ENCODE measurements at places on chromosomes 12 and 14. TPM values are rescaled to one million over a fixed set of nuclear protein-coding genes. Genes with fewer than 3 reads are reported as not detected.

DNA sequence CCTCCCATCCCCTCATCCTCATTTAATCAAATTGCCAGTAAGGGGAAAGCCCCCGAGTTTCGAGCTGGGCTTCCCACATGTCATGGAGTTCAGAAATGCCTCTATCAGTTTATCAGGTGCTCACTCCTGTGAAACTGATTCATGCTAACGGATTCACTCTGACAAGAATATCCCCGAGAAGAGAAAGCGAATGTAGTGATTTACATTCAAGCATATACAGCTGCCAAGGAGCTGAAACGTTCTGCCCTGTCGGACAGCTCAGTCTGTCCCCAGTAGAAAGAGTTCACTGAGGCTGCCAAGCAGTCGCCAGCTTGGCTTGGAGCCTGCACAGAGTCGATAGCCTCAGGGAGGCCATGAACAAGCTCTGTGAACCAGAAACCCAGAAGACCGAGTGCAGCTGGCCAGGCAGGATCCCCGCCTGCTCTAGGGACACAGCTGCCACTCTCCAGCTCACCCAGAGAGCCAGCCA is 88.4 kb downstream of the TMCC3 start:
- no peak for DNase-seq

DNA sequence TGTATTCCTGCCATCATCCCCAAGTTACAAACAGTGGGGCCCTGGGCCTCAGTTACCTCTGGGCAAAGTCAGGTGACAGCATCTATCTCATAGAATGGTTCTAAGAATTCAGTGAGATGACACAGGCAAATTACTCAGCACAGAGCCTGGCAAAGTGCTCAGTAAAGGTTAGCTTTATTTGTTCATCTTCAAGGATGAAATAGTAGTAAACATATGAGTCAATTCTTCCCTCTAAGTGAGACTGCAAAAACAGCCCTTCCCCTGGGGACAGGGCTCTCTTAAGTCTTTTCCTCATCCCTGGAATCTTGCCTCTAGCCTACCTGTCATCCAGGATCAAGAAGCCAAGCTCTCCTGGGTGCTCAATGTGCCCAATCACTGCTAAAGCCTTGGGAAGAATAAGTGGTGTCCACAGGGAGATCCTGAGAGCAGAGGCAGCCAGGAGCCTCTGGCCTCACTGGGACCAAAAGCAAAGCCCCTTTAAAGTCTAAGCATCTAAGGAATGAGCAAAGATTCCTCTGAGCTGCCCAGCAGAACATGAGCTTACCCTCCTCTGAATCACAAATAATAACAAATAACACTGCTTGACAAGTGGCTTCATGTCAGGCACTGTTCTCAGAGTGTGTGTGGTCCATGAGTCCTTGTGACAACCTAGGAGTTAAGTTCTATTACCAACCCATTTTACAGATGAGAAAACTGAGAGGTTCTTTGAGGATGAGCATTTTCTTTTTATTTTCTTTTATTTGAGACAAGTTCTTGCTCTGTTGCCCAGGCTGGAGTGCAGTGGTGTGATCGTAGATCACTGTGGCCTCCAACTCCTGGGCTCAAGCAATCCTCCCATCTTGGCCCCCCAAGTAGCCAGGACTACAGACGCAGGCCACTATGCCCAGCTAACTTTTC is 12.1 kb downstream of the NUAK1 start:
- DNase-seq = no peak

PPP1R1A gene
- 13.1 TPM for total RNA-seq

AKAP3 gene
- 1.8 TPM for total RNA-seq

- peak; percentile 42 for DNase-seq
Measured at GRCh38 chr14:106308839-106309389, 782.5 kb downstream of the TMEM121 start.
